OCI-LY7 (cell line): ENCODE measurements at places on chromosomes 4 and X. TPM values are rescaled to one million over a fixed set of nuclear protein-coding genes. Genes with fewer than 3 reads are reported as not detected.

The L1CAM gene
- not detected in 2 replicates for total RNA-seq

The MAGEA12 gene
- not detected in 2 replicates for total RNA-seq

The HELT gene
- total RNA-seq, result not detected in 2 replicates

The CLNK gene
- 2.0 TPM in 2 replicates for total RNA-seq

The UGT2B10 gene
- not detected in 2 replicates for total RNA-seq
